ENCODE measurements at places on chromosomes 7 and 10. TPM values are rescaled to one million over a fixed set of nuclear protein-coding genes. Genes with fewer than 3 reads are reported as not detected.
A peak's percentile ranks its signal among the peaks of the same experiment; 100 is the strongest.

Gene RELN
- total RNA-seq = not detected

Gene LBX1
- not detected for total RNA-seq

Gene ATOH7
- total RNA-seq = not detected

Gene PRRT4
- total RNA-seq = 0.10 TPM

Gene AS3MT
- 0.85 TPM for total RNA-seq

Gene ELMO1
- total RNA-seq = 88.7 TPM

DNA sequence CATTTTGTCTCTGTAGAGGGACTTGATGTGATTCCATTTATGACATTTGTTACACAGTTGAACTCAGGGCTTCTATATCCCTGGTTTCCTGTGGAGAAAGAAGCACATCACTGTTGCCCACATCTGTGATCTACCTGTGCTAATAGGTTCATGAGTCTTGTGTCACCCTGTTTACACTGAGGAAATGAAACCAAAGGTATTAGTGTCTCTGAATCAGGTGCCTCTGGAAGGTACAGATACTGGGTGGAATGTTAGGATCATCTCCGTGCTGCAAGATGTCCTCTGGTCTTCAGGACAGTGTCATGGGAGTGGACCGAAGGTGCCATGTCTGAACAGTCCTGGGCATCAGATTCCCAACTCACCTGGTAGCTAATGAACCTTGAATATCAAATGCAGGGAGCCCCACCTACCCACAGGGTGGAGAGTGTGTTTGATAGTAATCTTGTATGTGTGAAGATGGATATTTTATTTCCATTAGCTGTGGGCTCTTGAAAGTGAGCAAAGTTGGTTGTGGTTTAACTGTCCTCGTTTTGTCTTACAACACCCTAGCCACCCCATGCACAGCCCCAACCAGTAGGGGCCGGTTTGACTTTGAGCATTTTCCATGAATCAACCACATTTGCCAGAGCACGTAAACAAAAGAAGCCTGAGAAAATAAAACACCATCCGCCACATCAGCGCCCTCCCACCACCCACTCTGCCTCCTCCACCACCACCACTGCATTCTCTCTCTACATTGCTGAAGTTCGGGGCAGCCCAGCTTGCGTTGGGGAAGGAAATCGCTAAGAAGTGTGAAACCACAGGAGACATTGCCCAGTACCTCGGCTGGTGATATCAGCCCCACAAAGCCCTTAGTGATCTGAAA is 40.7 kb downstream of the TARP start:
- DNase-seq = peak; percentile 88
- peaks cover 8% of the 10 kb centered on the region for H3K36me3 ChIP-seq
- H3K4me3 ChIP-seq = peak overlapping the region; percentile 44
- peak overlapping the region; percentile 77 for H3K27ac ChIP-seq
- no peaks in the 10 kb centered on the region for H3K27me3 ChIP-seq
- peaks cover 44% of the 10 kb centered on the region for H3K4me1 ChIP-seq

GRCh38 chr7:102289057-102289456 is 2.4 kb downstream of the SH2B2 start:
- DNase-seq = no peak
- no peak overlapping the region for H3K4me3 ChIP-seq
- H3K27ac ChIP-seq = no peak overlapping the region
- peaks cover 6% of the 10 kb centered on the region for H3K27me3 ChIP-seq
- H3K4me1 ChIP-seq = peaks cover 39% of the 10 kb centered on the region

- no peak for DNase-seq
- H3K27me3 ChIP-seq = no peaks in the 10 kb centered on the region
- no peak overlapping the region for H3K27ac ChIP-seq
- H3K36me3 ChIP-seq = no peaks in the 10 kb centered on the region
- H3K4me1 ChIP-seq = no peaks in the 10 kb centered on the region
Observed at GRCh38 chr10:48456361-48456804, 148.5 kb downstream of the ARHGAP22 start.

GRCh38 chr7:27145165-27145913 is 1.9 kb upstream of the HOXA5 start:
- peaks cover 7% of the 10 kb centered on the region for H3K4me1 ChIP-seq
- H3K27ac ChIP-seq = no peak overlapping the region
- H3K4me3 ChIP-seq = no peak overlapping the region
- DNase-seq = no peak
- H3K36me3 ChIP-seq = no peaks in the 10 kb centered on the region

DNA sequence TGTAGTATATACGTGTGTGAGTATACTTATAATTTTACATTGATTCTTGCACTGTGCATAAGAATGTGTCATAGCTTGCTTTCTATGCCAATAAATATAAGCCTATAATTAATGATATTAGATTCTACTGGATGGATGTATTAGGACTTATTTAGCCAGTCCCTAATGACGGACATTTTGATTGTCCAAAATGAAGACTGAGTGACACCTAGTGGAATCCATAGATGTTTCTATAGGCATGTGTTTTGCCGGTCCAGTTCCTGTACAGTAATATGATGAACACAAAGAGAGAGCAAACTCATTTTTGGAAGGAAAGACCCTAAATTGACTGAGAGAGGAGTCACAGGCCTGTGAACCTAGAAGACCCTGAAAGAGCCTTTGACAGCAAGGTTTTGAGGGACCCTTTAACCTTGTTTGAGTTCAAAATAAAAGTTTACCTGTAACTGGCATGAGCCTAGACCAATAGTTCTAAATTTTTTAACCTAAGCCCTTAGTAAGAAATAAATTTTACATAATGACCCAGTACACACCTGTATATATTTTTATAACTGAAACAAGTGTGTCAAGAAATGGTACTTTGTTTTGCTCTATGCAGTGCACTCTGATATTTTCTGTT is 42.4 kb upstream of the AGBL3 start:
- peaks cover 6% of the 10 kb centered on the region for H3K4me1 ChIP-seq
- H3K27me3 ChIP-seq = no peaks in the 10 kb centered on the region
- no peak for DNase-seq
- no peak overlapping the region for H3K4me3 ChIP-seq
- H3K27ac ChIP-seq = no peak overlapping the region

- no peak overlapping the region for H3K27ac ChIP-seq
- H3K4me3 ChIP-seq = no peak overlapping the region
- H3K27me3 ChIP-seq = no peaks in the 10 kb centered on the region
- H3K4me1 ChIP-seq = no peaks in the 10 kb centered on the region
Observed at GRCh38 chr10:13311177-13311575, 11.3 kb upstream of the PHYH start.

DNA sequence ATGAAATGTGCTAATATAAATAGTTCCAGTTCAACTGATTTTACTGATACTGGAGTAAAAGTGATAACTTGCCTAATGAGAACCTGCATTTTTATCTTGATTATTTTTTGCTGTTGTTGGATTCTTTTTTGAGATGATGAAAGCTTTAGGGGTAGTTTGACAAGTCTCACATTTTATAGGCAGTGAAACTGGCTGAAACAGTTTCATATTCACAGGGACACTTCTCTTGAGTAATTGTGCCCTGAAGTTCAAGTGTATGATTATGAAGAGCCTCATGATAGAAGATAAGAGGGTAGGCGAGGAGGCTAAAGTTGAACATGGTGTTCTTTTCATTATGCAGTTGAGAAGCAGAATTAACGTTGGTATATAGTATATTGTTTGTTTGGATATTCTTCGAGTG is 5.1 kb downstream of the AUTS2 start:
- peaks cover 10% of the 10 kb centered on the region for H3K4me1 ChIP-seq
- no peak for DNase-seq

DNA sequence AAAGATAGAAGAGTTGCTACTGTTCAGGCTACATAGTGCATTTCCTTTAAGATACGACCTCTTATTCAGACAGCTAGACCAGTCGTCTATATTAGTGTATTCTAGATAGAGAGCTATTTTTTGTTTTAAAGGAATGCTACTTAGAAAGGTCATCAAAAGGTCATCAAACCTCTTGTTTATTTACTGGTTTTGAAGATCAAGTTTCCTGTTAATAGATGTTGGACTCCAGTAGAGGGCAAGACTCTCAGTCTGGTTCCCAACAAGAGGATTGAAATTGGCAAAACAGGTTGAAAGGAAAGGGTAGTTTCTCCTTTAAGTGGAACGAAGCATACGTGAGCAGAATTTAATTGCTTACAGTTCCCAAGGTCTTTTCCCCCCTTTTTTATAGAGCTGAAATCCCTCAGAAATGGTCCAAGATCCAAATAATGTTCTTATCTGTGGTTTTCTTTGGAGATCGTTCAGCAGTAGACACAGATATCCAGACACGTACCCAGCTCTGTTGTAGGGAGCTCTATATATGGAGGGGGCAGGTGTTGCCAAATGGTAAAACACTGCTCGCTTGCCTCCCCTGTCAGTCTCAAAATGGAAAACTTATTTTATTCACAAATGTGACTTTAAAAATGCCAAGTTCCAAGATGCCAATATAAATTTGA is 37.2 kb downstream of the BAMBI start:
- H3K4me3 ChIP-seq = no peak overlapping the region
- H3K27me3 ChIP-seq = peaks cover 2% of the 10 kb centered on the region
- no peaks in the 10 kb centered on the region for H3K36me3 ChIP-seq
- no peak for DNase-seq
- no peak overlapping the region for H3K27ac ChIP-seq

GRCh38 chr7:42763137-42763551 is 148.7 kb downstream of the C7orf25 start:
- no peaks in the 10 kb centered on the region for H3K36me3 ChIP-seq
- peaks cover 14% of the 10 kb centered on the region for H3K27me3 ChIP-seq
- H3K4me1 ChIP-seq = no peaks in the 10 kb centered on the region
- no peak overlapping the region for H3K4me3 ChIP-seq
- H3K27ac ChIP-seq = no peak overlapping the region
- DNase-seq = no peak

GRCh38 chr7:22039670-22040069 is 94.0 kb upstream of the CDCA7L start:
- no peaks in the 10 kb centered on the region for H3K36me3 ChIP-seq
- peaks cover 9% of the 10 kb centered on the region for H3K27me3 ChIP-seq
- DNase-seq = no peak
- H3K4me1 ChIP-seq = no peaks in the 10 kb centered on the region
- H3K4me3 ChIP-seq = no peak overlapping the region

- peaks cover 2% of the 10 kb centered on the region for H3K36me3 ChIP-seq
- no peak overlapping the region for H3K4me3 ChIP-seq
- no peaks in the 10 kb centered on the region for H3K27me3 ChIP-seq
- H3K4me1 ChIP-seq = peaks cover 6% of the 10 kb centered on the region
Observed at GRCh38 chr7:27958933-27959548, 219.1 kb downstream of the TAX1BP1 start.

GRCh38 chr10:86344714-86345161 is 21.9 kb downstream of the GRID1 start:
- no peaks in the 10 kb centered on the region for H3K4me1 ChIP-seq
- no peaks in the 10 kb centered on the region for H3K36me3 ChIP-seq
- H3K4me3 ChIP-seq = no peak overlapping the region
- peaks cover 3% of the 10 kb centered on the region for H3K27me3 ChIP-seq
- no peak for DNase-seq

DNA sequence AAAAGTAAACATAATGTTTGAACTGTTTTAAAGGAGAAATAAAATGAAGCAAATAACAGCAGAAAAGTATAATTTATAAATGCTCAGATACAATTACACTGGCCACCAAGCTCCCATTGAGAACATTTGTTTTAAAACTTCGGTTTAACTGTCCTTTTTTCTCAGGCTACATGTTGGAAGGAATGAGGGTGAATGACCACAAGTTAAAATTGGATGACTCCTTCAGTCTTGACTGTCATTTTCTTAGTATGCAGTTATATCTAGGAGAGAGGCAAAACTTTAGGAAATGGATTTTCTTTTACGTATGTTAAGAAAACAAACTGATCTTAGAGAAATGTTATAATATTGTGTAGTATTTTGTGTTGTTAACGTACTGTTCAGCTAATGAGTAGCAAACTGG is 5.0 kb downstream of the TRIM24 start:
- no peak overlapping the region for H3K27ac ChIP-seq
- peaks cover 45% of the 10 kb centered on the region for H3K4me1 ChIP-seq
- no peaks in the 10 kb centered on the region for H3K27me3 ChIP-seq
- no peak overlapping the region for H3K4me3 ChIP-seq
- H3K36me3 ChIP-seq = peaks cover 8% of the 10 kb centered on the region

GRCh38 chr7:33643530-33643929 is 261.8 kb upstream of the BMPER start:
- no peaks in the 10 kb centered on the region for H3K4me1 ChIP-seq
- no peak for DNase-seq
- H3K4me3 ChIP-seq = no peak overlapping the region
- H3K36me3 ChIP-seq = peaks cover 4% of the 10 kb centered on the region
- H3K27me3 ChIP-seq = no peaks in the 10 kb centered on the region

DNA sequence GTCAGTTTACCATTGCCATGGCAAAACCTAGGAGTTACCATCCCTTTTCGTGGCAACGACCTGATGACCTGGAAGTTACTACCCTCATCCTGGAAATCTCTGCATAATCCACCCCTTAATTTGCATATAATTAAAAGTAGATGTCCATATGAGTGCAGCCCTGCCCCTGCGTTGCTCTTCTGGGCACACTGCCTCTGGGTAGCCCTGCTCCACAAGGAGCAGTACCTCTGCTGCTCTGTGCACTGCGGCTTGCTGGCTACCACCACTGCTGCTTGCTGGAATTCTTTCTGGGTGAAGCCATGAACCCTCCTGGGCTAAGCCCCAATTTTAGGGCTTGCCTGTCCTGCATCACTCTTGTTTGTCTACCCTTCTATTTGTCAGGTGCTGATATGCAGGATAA is 12.5 kb downstream of the CYP17A1 start:
- no peaks in the 10 kb centered on the region for H3K36me3 ChIP-seq
- no peaks in the 10 kb centered on the region for H3K4me1 ChIP-seq
- no peak for DNase-seq
- H3K27ac ChIP-seq = no peak overlapping the region

DNA sequence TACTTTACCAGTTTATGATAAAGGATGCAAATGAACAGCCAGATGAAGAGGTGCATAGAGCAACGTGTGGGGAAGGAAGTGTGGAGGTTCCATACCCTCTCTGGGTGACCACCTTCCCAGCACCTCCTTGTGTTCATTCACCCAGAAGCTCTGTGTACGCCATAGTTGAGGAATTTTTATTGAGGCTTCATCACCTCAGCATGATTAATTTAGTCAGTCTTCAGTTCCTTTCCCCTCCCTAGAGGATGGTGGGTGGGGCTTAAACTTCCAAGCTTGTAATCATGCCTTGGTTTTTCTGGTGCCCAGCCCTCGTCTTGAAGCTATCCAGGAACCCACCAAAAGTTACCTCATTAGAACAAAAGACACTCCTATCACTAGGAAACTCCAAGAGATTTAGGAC is 162.7 kb downstream of the PLCE1 start:
- no peak for DNase-seq
- H3K27ac ChIP-seq = no peak overlapping the region
- no peaks in the 10 kb centered on the region for H3K36me3 ChIP-seq
- H3K4me1 ChIP-seq = no peaks in the 10 kb centered on the region
- H3K27me3 ChIP-seq = no peaks in the 10 kb centered on the region

All from activated CD4-positive, alpha-beta memory T cell treated with anti-CD3 and anti-CD28 coated beads for 36 hours (primary cell).